NB4 (cell line): ENCODE measurements at places on chromosomes 12 and 14.
A peak's percentile ranks its signal among the peaks of the same experiment; 100 is the strongest.

- DNase-seq: no peak
These were observed 146.7 kb downstream of the ACSS3 start for GRCh38 chr12:81224626-81225025.

- no peak for DNase-seq
These were observed 141.5 kb downstream of the TTC7B start for GRCh38 chr14:90674716-90675115.

- peak; percentile 43 for DNase-seq
These were observed 40.4 kb upstream of the NCOR2 start for GRCh38 chr12:124607681-124608425.

DNA sequence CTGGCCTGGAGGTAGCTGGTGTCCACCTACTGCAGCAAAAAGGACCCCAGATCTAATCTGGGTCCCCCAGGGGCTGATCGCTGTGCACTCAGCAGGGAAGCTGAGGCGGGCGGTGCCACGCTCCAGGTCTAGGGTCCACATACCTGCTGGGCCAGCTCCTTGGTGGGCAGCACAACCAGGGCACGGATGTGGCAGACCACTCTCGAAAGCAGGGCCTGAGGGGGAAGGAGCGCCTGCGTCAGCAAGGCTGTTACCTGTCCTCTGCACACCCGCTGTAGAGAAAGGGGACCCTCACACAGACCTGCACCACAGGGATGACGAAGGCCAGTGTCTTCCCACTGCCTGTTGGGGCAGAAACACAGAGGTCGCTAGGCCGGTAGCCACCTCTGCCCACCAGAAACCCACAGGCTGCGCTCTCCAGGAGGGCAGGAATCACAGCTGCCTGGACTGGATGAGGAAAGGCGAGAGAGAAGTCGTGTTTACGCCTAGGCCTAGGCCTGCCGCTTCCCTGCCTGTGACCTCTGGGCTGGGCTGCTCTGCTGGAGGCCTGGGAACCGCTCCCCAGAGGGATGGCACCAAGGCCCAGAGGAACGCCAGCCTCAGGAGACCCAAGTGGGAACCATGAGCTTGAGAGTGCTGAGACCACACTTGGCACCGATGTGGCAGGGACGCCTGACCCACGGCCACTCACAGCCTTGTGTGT is 2.0 kb downstream of the DDX51 start:
- DNase-seq: no peak

DNA sequence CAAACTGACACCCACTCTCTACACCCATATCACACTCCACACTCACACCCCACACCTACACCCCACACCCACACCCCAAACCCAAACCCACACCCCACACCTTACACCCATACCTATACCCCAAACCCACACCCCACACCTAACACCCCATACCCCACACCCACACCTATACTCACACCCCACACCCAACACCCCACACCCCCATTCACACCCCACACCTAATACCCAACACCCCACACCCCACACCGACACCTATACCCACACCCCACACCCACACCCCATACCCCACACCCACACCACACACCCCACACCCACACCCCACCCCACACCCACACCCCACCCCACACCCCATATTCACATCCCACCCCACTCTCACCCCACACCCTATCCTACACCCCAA is 38.5 kb downstream of the TMEM120B start:
- no peak for DNase-seq

DNA sequence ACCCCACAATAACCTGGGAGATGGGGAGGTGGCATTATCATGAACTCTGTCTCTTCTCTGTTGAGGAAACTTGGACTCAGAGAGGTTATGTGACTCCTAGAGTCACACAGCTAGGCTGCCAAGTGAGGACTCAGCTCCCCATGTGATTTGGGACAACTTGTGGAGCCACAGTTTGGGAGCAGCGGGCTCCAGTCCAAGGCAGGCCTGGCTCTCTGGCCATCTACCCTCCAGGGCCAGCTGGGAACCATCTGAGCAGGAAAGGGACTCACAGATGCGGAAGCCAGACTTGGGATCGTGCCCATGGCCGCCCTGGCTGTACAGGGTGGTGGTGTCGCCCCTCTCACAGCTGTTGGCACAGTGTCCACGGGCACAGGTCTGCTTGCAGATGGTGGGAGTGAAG is 59.1 kb downstream of the ISCA2 start:
- no peak for DNase-seq

DNA sequence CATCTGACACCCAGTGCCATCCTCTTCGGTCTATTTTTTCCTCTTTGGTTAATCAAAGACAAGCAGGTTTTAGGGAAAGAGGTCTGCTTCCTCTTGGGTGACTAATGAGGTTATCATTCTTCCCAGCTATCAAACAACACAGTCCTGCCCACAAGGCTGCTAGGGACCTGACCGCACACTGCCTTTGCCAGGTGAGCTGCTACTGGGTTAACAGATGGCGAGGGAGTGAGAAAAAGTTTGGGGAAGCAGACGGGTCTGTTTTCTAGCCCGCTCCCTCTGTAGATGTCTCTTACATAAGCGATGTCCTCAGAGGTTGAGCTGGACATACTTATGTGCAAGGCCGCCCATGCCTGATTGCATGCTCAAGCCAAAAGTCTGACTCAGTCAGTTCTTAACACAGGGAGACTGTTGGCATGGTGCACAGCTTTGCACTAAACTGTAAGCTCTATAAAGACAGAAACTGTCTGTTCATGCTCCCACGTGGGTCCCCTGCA is 94.1 kb downstream of the SLC15A4 start:
- no peak for DNase-seq

GRCh38 chr12:6229224-6230218 is 29.3 kb downstream of the CD9 start:
- DNase-seq: peak; percentile 88

DNA sequence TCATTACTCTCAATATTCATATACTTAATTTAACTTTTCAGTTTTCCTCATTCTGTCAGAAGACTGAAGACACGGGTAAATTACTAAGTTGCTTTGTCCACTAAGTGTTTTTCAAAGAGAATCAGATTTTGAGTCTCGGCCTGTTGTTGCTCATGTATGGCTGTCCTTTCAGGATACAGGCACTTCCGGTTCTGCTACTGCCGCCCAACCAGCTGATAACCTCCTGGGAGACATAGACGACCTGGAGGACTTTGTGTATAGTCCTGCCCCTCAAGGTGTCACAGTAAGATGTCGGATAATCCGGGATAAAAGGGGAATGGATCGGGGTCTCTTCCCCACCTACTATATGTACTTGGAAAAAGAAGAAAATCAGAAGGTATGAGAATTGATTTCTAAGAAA is 28.3 kb upstream of the TEAD4 start:
- no peak for DNase-seq

DNA sequence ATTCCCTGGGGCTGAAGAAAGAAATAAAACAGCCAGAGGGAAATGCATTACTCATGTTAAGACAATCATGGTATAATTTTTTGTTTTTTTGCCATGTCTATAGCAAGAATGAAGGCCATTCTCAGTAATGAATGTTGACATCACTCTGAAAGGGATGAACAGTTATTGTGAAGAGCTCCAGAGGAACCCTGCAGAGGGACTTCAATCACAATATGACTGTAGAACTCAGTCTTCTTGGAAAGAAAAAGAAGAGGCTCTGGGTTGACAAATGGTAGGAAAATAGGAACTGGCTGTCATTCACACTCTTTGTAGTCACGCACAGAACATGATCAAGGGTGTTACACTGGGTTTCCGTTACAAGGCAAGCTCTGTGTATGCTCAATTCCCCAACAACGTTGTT is 73.8 kb upstream of the DACT1 start:
- DNase-seq: no peak

- no peak for DNase-seq
These were observed 1.7 kb downstream of the RARG start for GRCh38 chr12:53230108-53230845.

DNA sequence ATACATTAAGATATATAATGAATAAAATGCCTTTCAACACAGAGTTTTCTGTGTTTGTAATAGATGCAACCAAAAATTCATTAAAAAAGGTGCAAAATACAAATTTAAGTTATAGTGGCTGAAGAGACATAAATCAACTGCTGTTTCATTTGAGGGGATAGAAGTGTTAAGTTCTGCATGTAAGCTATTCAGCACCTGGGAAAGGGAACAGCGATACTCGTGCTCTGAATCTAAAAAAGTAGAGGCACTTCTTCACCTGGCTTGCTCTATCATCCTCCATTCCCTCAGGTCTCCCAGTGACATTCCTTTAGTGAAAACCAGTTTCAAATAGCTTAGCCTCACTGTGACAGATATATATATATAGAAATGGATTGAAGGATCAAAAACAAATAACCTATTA is 222.6 kb downstream of the ACSS3 start:
- DNase-seq: peak; percentile 2

DNA sequence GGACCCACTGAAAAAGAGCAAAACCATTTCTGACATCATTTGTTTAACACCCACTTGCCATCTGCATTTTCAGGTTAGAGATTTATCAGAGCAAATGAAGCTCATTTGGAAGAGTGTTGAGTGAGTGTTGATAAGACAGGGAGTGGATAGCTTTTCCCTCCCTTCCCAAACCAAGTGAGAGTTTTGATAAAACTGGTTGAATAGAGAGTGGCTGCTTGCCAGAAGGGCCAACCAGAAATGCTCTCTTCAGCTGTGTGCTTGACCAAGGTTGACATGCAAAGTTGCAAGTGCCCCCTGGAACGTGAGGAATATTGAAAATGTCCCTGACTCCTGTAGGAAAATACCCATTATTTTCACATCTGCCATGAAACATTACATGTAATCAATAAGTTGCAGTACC is 1487.0 kb upstream of the FLRT2 start:
- no peak for DNase-seq

- DNase-seq: no peak
These were observed 174.0 kb downstream of the SLC2A13 start for GRCh38 chr12:39931857-39932256.

GRCh38 chr14:70748422-70748821 is 60.9 kb downstream of the MAP3K9 start:
- DNase-seq: no peak

GRCh38 chr12:106679574-106679973 is 94.9 kb upstream of the RIC8B start:
- DNase-seq: no peak

DNA sequence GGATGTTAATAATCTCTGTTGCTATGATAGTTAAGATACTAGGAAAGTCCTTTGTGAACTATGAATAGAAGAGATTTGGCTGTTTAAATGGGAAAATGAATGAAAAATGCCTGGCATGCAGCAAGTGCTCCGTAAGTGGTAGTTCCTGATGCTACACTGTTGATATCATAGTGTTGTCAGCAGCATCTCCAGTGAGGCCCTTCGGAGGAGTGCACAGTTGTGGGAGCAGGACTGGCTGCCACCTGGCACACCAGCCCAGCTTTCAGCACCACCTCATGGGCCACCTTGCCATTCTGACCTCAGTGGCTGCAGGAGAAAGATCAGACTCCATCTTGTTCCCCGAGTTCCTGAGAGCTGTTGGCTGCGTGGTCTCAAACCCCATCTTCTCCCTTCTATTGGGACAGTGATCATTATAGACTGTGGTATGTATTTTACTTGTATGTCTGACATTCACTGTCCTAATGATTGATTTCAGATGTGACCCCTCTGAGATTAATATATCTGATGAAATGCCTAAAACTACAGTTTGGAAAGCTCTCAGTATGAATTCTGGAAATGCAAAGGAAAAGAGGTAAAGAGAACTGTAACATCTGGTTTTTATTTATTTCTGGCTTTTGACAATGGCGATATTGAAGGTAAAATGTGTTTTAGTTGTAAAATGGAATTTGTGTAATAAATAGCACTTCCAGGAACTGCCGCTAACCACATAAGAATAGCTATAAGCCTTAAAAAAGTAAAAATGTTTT is 80.9 kb downstream of the SLC4A8 start:
- no peak for DNase-seq
